ENCODE measurements at places on chromosomes 11 and 22.

GRCh38 chr11:61198948-61199523 lies 4.3 kb upstream of the PGA3 start:
- no peak for DNase-seq

GRCh38 chr11:23353611-23354010 lies 493.3 kb upstream of the CCDC179 start:
- DNase-seq = no peak

GRCh38 chr11:46477136-46477535 lies 85.6 kb upstream of the CHRM4 start:
- no peak for DNase-seq

- DNase-seq = no peak
Measured at GRCh38 chr22:46250783-46251125, 661 bp upstream of the CDPF1 start.

GRCh38 chr11:12938590-12939247 lies 70.4 kb upstream of the RASSF10 start:
- DNase-seq = no peak

- DNase-seq = no peak
Measured at GRCh38 chr11:46435679-46436078, 44.1 kb upstream of the CHRM4 start.

- DNase-seq = peak; percentile 85
Measured at GRCh38 chr11:81869351-81870065, 864.2 kb downstream of the FAM181B start.

DNA sequence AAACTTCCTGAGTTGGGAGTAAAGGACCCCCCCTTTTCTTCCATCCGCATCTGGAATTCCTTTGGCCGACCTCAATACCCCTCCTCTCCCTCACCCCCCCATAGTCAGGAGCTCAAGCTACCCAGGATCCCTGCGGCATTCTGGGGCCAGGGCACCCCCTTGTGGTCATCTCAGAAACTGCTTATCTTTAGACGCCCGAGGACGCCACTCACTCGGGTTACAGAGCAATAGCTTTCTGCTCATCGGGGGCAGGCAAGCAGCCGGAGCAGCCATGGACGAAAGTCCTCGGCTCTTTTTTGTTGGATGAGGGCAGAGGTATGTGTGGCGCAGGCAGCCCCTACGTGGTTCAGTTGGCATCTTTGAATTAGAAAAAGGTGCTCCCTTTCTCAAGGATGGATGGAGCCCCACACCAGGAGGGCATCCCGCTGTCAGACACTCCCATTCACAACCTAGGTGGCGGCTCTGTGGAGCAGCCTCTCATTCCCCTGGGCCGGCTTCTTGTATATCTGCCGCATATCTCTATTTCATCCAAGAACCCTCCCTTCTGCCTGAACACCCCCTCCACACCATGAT lies 2.3 kb downstream of the C1QTNF5 start:
- peak; percentile 74 for DNase-seq

DNA sequence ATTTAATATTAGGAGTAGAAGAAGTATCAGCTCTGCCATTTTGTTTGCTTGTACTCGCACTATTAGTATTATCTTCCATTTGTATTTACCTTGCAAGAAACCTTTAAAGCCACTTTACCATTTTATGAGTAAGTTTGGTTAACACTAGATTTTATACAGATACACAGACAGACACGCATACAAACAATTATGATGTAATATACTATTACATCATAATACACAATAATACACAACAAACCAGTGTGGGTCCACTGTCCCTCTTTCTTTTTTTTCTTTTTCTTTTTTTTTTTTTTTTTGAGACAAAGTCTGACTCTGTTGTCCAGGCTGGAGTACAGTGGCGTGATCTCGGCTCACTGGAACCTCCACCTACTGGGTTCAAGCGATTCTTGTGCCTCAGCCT lies 170.3 kb upstream of the NARS2 start:
- DNase-seq = no peak

DNA sequence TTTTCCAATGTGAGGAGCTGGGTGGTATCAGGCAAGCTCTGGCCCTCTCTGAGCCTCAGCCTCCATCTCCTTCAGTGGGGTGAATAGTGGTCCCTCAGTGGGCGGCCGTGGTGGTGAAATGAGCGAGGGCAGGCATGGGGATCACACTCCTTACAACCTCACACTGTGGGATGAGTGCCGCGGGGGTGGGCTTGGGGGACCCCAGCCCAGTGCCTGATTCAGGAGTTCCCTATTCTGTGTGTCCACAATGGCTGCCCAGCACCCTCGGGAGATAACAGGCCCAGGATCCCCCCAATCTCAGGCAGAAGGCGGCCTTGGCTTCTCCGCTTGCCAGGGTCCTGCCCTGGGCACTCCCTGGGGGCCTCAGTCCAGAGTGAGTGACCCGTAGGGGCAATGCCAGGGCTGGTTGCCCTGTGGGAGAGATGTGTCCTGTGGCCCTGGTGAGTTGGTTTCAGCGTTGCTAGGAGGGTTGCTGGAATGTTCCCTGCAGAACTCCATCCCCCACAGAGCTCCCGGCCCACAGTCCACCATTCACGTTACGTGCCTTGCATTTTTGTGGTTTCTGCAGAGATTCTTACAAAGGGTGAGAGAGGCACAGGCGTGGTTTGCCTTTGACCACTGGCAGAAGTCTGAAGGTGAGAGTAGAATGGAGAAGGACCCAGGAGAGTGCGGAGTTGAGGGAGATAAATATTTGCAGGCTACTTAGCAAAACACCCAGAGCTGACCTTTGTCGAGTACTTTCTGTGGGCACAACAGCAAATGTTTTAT lies 2.9 kb downstream of the ALDH3B1 start:
- DNase-seq = no peak

DNA sequence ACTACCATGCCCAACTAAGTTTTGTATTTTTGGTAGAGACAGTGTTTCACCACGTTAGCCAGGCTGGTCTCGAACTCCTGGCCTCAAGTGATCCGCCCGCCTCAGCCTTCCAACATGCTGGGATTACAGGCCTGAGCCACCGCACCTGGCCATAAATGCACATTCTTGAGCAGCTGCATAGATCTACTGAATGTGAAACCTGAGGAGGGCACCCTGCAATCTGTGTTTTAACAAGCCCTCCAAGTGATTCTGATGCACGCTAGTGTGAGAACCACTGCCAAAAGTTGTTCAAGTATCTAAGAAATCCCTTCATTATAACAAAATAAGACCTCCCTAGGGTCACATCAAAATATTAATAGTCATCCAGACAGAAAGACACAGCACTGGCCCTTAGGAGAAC lies 89.3 kb downstream of the RDX start:
- DNase-seq = no peak

DNA sequence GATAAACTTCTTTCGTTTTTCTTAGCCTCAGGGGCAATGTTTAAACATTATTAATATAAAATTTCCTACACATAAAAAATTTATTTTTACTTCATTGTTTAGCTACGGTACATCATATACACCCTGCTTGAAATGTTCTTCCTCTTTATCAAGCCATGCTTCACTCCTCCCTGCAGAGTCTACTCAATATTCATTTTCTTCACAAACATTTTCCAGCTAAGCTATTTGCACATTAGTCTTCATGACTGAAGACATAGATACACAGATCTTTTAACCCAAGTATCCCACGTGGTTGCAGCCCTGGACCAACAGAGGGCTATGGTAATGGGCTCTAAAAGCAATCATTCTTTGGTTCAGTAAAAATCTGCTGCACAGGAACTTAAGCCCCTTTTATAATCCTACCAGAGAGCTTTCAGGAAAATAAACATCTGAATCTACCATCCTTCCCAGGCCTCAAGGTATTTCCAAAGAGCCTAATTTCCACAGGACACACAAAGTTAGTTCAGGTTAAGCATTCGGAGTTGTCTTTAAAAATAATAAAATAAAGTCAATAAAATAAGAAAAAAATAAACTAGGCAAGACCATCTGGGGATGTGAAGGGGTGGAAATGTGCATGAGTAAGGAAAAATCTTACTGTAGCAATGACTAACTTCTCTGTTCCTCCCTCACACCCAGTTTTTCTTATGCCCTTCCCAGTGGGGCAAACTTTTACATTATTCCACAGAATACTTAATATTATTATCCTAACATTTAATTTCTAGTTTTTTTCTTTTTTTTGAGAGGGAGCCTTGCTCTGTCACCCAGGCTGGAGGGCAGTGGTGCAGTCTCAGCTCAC lies 21.6 kb upstream of the OR6X1 start:
- no peak for DNase-seq

- no peak for DNase-seq
Measured at GRCh38 chr11:2091112-2091746, 48.0 kb downstream of the IGF2 start.

DNA sequence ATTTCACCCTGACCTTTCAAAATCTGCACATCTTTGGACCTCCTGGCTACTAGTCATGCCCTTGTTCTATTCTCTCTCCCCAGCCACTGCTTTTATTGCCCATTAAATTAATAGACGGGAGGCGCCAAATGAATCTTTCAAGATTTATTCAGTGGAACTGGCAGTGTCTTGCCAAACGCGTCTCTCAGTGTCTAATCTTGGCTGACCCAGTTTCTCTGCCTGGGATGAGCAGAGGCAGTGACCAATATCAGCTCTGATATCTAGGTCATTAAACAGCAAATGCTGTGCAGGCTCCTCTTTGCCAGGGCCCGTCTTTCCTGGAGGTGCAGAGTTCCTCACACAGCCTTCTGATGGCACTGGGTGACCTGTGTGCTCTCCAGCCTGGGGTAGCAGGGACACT lies 74.0 kb downstream of the TRAF6 start:
- no peak for DNase-seq

DNA sequence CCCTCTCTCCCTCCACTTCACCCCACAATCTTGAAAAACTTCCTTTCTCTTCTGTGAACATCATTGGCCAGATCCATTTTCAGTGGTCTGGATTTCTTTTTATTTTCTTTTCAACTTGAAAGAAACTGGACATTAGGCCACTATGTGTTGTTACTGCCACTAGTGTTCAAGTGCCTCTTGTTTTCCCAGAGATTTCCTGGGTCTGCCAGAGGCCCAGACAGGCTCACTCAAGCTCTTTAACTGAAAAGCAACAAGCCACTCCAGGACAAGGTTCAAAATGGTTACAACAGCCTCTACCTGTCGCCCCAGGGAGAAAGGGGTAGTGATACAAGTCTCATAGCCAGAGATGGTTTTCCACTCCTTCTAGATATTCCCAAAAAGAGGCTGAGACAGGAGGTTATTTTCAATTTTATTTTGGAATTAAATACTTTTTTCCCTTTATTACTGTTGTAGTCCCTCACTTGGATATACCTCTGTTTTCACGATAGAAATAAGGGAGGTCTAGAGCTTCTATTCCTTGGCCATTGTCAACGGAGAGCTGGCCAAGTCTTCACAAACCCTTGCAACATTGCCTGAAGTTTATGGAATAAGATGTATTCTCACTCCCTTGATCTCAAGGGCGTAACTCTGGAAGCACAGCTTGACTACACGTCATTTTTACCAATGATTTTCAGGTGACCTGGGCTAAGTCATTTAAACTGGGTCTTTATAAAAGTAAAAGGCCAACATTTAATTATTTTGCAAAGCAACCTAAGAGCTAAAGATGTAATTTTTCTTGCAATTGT lies 92.3 kb downstream of the CD44 start:
- no peak for DNase-seq

DNA sequence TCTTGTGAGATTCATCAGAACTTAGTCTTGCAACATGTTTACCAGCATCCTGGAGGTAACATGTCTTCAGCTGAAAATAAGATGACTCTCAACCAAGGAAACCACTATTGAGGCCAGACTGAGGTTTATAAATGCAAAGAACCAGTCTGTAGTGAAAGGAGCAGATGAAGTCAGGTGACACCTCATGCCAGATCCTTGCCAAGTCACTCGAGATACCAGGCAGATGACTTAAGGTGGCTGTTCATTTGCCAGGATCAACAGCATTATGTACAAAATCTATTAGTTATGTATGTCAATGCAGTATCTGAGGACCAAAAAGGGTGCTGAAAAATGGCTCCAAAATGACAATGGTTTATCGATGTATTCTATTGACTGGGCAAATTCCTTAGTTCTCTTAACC lies 100.0 kb upstream of the SOX6 start:
- DNase-seq = no peak

GRCh38 chr11:95084509-95084908 lies 5.1 kb upstream of the ENDOD1 start:
- DNase-seq = no peak

GRCh38 chr11:58121096-58121495 lies 4.2 kb downstream of the OR9I1 start:
- DNase-seq = no peak

- no peak for DNase-seq
Measured at GRCh38 chr22:38881997-38882879, 10.2 kb upstream of the CBX6 start.

DNA sequence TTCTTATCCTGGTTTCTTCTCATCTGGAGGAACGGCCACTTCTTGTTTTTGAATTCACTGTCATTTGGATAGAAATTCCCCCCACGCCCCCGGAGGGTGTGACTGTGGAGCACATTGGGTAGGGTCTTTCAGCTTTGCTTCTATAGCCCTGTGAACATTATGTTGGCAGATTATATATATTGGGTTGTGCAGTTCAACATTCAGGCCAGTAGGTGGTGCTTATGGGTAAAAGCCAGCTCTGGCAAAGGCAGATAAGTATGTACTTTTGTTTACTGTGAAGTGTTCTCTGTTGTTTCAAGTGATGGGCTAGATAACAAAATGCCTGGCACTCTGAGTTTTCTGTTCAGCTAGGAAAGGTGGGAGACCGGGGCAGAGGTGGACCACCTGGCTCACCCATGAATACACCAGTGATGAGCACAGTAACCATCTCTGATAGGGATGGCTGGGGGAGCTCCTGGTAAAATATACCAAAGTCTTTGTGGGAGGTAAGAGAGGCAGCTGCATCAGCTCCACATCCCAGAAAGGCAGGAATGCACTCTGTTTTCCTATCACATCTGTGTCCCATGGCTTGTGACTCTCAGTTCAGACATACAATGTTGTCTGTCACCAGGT lies 1348.2 kb upstream of the RAG2 start:
- no peak for DNase-seq

GRCh38 chr11:121538054-121538453 lies 85.3 kb upstream of the SORL1-AS1 start:
- no peak for DNase-seq

DNA sequence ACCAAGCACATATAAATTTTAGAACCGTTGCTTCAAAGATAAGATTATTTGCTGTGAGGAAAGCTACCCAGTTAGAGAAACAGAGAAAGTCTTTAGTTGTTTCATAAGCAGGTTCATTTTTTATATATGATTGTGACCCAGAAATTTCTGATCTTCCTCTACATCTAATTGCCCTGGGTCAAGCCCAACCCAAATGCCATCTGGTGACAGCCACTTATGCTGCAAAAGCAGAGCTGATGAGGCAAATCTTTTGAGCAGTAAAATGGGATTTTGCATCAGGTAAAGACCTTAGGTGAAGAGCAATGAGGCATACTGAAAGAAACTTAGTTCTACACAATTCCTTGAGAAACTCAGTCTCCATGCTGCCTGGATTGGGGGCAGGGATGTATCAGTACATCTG lies 28.0 kb downstream of the SYT9 start:
- no peak for DNase-seq

GRCh38 chr11:92735039-92735438 lies 234.4 kb upstream of the MTNR1B start:
- no peak for DNase-seq

Data from CD4-positive, alpha-beta T cell treated with Interleukin-12 subunit alpha and Interleukin-12 subunit beta, for 1 hour (primary cell).